ENCODE measurements at places on chromosomes 2 and 18.

GRCh38 chr2:226184940-226185615, 614.5 kb downstream of the IRS1 start:
- no peak for DNase-seq

- no peak for DNase-seq
These were observed 4.2 kb upstream of the CLIP4 start for GRCh38 chr2:29110916-29111535.

- DNase-seq = no peak
These were observed 77.3 kb upstream of the PHLPP1 start for GRCh38 chr18:62637807-62638687.

DNA sequence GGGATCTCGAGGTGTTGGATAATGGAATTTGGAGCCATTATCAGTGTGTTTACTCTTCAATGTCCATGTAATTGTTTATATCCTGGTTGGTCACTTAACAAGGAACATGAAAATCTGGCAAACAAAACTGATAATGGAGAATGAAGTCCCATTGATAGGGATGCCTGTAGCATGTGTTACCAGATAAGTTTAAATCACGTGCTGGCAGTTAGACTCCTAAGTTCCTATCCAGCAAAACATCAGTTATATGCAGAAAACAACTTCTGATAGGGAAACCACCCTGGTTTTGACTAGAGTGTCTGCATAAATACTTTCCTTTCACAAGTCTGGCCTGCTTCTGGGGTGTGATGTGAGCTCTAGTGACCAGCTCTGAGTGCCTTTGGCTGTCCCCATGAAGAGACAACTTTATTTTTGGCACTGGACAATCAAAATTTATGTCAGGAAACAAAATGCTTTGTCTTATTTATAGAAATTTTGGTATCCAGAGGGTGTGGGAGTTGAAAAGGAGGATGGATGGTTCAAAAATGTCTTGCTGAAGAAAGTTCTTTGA, 82.0 kb downstream of the FHOD3 start:
- DNase-seq = no peak

GRCh38 chr2:152200565-152201465, 25.3 kb upstream of the STAM2 start:
- DNase-seq = no peak

GRCh38 chr2:206585335-206585734, 57.0 kb upstream of the FAM237A start:
- DNase-seq = no peak

GRCh38 chr2:4258563-4258962, 555.2 kb downstream of the DCDC2C start:
- DNase-seq = no peak

DNA sequence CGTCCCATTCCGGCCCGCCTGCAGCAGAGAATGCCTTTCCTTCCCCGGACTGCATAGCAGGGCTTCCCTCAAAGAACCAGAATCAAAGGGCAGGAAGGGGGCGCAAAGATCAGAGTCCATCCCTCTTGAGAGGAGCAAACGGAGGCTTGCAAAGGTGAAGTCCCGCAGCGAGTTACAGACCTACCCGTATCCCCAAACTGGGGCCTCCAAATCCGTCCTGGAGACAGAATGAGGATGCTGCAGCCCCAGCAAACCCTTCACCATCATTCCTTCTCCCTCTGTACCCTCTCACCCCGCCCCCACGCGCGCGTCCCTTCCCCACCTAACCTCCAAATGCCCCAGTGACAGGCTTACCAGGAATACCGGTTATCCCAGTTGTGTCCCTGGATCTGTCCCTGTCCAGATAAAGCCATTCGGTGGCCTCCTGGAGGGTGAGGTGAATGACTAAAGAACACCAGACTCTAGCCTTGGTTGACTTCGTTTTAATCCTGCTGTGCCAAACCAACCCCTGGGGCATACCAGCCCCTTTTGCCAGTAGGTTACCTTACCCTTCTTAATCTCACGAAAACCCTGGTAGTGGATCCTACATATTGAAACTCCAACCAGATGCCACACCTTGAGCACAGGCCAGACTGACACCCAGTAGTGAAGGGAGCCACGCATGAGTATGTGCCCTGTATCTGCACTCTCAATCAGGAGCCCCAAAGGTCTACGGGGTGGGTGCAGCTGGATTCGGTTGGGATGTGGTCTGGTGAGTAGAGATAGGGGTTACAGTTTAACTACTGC, 961 bp upstream of the SLC40A1 start:
- no peak for DNase-seq

DNA sequence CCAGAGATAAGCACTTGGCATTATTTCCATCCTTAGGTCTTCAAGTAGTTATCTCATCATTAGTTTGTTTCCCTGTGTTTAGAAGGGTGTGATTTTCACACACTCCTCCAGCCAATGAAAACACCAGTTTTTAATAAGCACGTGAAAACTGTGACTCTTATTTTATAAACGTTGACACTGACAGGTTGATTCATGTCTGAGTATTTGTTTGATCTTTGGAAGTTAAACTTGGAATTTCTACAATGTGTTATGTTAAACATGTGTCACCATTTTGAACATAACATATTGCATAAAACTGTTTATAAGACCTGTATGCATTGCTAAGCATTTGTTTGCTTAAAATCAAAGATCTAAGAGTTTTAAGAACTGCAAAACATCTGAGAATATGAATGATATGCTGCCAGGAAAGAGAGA, 27.6 kb downstream of the SLC40A1 start:
- DNase-seq = no peak

DNA sequence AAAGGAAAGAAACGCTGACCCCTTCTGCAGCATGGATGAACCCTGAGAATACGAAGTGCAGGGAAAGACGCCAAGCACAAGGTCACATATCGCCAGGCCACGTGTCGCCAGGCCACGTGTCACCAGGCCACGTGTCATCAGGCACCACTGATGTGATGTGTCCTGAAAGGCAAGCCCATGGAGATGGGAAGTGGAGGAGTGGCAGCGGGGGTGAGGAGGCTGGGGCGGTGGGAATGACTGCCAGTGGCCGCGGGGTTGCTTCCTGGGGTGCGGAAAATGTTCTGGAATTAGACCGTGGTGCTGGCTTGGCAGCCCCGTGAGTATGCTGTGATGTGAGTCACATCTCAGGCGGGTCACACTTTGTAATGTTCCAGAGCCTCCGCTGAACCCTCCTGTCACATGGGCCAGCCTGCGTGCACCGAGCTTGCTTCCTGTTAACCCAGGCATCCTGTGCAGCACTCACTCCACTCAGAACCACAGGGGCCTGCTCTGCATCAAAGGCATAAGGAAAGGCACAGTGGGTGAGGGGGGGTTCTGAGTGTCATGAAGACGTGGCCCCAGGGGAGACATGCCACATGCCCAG, 39.0 kb downstream of the SLC66A2 start:
- DNase-seq = no peak
